A549 treated with GW870086 at 1 μM for 4 hours (cell line): ENCODE measurements at places on chromosomes 12 and 14. TPM values are rescaled to one million over a fixed set of nuclear protein-coding genes. Genes with fewer than 3 reads are reported as not detected.

The RPL10L gene
- not detected in 5 replicates for total RNA-seq

The ACOT4 gene
- 1.8 to 2.5 TPM (median 2.1 TPM) in 5 replicates for total RNA-seq

The RIN3 gene
- total RNA-seq = 18.4 to 25.2 TPM (median 24.0 TPM) in 5 replicates

The ADAM21 gene
- total RNA-seq = 0.05 to 0.06 TPM (median 0.05 TPM) in 3 of 5 replicates, not detected in the others

The PGF gene
- total RNA-seq = 3.4 to 5.1 TPM (median 4.2 TPM) in 5 replicates

The PLEKHD1 gene
- total RNA-seq = 0.03 to 0.07 TPM (median 0.03 TPM) in 3 of 5 replicates, not detected in the others

The SOAT2 gene
- total RNA-seq = 0.06 to 0.44 TPM (median 0.40 TPM) in 5 replicates

The CLEC1B gene
- total RNA-seq = not detected in 5 replicates

The SLC6A15 gene
- 3.7 to 4.9 TPM (median 4.7 TPM) in 5 replicates for total RNA-seq

The PSME1 gene
- total RNA-seq = 157 to 192 TPM (median 167 TPM) in 5 replicates

The ATP5F1B gene
- 823 to 966 TPM (median 921 TPM) in 5 replicates for total RNA-seq
